ENCODE measurements at places on chromosomes 2 and 18.

DNA sequence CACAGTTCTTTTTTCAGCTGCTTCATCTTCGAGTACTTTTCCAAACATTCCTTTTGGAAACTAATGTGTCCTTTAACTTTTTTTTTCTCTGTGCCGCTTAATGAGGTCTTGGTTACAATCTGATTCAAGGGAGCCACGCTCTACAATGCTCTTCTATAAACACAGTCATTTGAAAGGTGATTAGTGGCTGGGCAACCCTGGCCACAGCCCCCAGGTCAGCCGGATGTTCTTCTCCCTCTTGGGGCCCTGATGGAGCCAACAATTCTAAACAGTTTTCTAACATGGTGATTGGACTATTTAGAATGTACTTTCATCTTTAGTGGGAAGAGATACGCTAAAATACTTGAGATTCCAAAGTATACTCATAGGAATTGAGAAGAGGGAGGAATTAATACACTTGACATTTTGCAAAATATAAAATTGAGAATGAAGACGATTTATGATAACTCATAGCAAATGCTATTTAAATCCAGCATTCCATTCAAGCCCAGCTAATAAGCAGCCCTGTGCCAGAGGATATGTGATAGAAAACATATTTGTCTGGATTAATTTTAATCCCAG lies 83.7 kb upstream of the MBOAT2 start:
- no peak for DNase-seq

- no peak for DNase-seq
Observed at GRCh38 chr2:75569546-75569945, 8.8 kb upstream of the EVA1A start.

- no peak for DNase-seq
Observed at GRCh38 chr18:45040879-45041278, 360.2 kb downstream of the SETBP1 start.

GRCh38 chr2:179266271-179266670 lies 1.6 kb upstream of the SESTD1 start:
- DNase-seq = no peak

GRCh38 chr18:78768656-78769501 lies 210.7 kb upstream of the SALL3 start:
- DNase-seq = no peak

DNA sequence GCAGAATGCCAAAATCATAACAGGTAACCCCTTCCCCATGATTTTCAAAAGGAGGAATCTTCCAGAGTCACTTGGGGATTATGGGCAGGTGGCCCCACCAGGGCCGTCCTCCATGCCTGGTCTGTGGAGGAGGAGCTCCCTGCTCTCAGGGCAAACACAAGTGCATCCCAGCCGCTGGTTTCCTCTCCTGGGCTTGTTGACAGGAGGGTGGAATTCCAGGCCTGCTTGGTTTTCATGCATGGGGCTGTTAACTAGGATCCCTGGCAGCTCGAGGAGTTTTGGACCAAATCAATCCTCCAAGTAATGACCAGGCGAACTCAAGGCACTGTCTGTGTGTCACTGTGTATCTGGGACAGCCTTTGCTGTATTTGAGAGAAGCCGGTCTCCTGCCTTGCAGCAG lies 45.3 kb downstream of the FOSL2 start:
- DNase-seq = no peak

- no peak for DNase-seq
Observed at GRCh38 chr2:28360058-28360717, 32.5 kb upstream of the FOSL2 start.

- DNase-seq = peak; percentile 47
Observed at GRCh38 chr2:230687498-230687897, 25.1 kb upstream of the CAB39 start.

DNA sequence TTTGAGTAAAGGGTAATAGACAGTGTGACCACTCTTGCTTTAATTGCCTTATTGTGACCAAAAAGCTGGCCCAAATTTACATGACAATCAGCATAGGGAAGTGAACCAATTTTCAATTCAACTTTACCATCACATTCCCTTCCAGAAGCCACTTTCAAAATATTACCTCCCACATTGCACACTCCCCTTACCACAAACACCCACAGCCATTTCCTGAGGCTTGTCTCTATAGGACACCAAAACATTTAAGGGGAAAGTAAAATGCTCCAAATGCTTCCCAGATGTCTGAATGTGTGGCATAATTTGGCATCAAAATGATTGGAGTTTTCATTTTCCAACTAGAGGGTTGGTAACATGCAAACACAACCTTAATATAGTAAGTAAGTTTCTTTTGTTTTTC lies 616.1 kb downstream of the SLC4A3 start:
- DNase-seq = no peak

DNA sequence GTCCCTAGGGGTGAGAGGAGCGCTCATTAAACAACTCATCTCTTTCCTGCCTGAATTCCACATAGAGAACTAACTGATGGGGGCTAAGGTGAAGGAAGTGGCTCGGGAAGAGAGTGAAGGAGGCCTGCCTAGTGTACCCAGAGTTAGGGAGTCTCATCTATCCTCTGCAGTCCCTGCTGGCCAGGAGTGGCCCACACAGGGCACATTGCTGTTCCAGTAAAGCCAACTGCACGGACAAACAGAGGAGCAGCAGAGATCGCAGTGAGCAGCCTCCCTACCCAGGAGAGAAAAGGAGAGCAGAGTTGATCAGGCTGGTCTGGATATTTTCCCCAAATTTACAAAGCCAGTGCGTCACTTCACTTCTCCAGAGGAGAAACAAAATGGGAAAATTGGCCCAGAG lies 16.9 kb upstream of the FN1 start:
- DNase-seq = no peak

GRCh38 chr18:52310651-52311050 lies 29.3 kb upstream of the DCC start:
- no peak for DNase-seq

GRCh38 chr2:16932826-16933225 lies 267.2 kb upstream of the CYRIA start:
- no peak for DNase-seq

DNA sequence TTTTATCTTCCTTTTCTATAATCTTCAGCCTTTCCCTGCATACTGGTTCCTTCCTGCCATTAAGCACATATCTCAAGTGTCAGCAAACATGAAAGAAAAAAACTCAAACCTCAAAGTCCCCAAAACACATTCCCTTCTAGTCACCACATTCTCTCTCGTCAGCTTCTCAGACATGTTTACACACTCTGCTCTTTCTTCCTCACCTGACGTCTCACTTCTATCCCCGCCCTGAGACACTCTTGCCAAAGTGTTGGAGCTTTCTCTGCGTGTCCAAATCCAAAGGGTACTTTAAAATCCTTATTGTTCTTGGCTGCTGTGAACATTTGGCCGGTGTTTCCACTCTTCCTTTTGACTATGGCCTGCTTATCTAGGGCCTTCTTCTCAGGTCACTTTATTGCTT lies 47.9 kb downstream of the SOX11 start:
- DNase-seq = no peak

DNA sequence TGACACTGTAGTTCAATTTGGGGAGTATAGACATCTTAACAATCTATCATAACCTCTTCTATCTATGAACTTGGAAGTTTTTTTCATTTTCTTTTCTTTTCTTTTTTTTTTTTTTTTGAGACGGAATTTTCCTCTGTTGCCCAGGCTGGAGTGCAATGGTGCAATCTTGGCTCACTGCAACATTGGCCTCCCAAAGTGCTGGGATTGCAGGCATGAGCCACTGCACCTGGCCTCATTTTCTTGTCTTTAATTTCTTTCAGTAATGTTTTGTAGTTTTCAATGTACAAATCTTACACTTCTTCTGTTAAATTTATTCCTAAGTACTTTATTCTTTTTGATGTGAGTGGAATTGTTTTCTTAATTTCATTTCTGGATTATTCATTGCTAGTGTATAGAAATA lies 14.6 kb downstream of the ASAP2 start:
- DNase-seq = no peak

DNA sequence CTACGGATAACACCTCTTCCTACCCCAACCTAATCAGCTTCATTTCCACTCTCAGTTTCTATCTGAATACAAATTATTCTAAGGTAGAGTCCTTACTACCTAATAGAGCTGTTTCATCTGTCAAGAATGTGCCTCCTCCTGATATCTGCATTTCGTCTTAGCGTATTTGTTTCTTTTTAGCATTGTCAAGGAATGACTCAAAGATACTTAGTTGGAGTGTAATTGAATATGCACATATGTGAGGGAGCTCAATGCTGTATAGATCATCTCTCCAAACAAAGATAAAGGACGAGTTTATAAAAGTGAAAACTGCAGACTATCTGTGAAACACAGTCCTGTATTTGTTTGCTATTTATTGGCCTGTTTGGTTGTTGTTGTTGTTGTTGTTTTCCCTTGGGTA lies 2059.4 kb upstream of the CELF4 start:
- peak; percentile 21 for DNase-seq

GRCh38 chr18:50727721-50728471 lies 91.9 kb downstream of the MRO start:
- DNase-seq = no peak

DNA sequence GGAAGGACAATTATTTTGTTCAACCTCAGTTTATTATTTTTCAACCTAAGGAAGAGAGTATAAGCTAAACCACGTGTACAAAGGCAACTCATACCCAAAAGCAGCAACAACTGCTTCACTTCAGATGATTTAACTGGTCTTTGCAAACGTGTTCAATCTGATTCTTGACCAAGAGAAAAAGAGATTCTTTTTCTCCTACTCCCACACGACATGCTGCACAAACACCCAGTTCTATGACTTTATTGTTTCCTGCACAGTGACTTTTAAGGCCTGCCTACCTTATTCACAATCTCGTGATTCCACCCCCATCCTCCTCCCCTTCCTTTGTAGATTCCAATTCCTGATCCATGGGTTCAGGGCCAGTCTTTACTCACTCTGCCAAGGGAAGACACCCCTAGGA lies 1394.8 kb upstream of the ZEB2 start:
- no peak for DNase-seq

Data from Caki2 (cell line).